RPMI8226 (cell line): ENCODE measurements at places on chromosomes 12 and 14.

- no peak for DNase-seq
These were observed 33.5 kb upstream of the C12orf42 start for GRCh38 chr12:103529306-103529705.

- no peak for DNase-seq
These were observed 7.0 kb downstream of the ACVRL1 start for GRCh38 chr12:51914034-51914923.

DNA sequence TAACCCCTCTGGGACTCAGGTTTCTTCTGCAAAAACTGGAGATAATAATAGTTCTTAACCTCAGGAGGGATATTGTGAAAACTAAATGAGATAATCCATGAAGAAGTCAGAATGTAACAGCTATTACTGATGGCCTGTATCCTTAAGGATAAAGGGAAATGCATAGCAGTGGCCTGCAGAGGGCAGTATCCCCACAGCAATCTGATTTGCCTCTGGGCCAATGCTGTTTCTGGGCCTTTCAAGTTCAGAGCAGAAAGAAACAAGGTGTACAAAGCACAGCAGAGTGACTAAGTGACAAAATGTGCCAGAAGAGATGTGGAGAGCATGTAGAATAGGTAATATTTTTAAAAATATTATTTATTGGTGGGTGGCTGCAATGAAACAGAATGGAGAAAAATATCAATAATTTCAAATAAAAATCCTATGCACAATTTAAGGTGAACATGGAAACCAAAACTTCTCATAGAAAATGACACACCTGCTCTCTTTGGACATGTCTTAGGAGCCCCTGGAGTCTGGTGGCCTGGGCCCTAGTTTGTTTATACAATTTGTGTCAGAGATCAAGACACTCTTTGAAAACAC lies 90.3 kb downstream of the C12orf75 start:
- DNase-seq = peak; percentile 61

- DNase-seq = no peak
These were observed 47.7 kb upstream of the ADAMTS20 start for GRCh38 chr12:43599708-43600107.

DNA sequence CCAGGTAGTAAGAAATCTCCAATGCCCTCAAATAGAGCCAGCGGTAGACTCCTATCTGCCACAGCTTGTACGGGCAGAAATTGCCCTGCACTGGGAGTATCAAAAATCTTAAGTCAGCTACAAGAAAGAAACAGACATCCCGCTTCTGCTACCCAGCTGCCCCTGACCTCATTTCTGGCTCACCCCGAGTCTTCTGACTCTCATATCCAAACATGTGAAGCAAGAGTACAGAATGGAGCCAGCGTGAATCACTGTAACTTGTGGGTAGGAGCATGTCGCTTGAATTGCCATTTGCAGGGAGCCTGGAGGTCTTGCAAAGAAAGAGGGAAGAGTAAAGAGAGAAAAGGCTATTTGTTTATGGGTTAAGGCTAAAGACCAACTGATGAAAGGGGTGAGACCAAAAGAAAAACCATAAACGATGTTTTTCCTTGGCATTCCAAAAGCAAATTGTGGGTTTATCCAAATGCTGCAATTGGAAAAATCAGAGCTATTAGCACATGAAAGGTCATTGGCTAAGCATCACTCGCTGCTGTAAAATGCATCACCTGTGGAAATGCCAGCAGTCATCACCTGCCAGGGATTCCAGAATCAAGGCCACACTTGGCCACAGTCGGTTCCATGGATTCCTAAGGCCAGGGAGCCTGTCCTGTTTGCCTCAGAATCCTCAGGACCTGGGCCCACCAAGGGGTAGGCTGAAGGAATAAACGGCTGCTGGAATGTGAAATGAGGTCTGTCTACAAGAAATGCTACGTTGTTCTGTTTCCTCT lies 86.6 kb downstream of the FOXN3 start:
- no peak for DNase-seq

GRCh38 chr12:19614601-19615383 lies 175.5 kb downstream of the AEBP2 start:
- no peak for DNase-seq

DNA sequence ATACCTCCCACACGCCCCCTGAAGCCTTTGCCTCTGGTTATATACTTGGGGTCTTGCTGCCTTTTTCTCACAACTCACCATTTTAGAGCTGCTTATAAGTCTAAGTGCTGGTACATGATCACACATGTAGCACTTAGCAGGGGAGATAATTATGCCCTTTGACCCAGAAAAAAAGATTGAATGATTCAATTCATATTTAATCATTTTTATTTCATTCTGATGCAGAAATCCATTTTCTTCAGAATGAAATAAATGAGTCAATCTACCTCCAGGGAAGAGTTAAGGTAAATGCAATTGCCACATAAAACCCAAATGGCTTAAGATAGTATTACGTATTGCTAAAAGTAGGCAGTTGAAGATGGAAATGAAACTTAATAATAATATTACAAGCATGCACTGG lies 414.6 kb upstream of the PRICKLE1 start:
- no peak for DNase-seq

DNA sequence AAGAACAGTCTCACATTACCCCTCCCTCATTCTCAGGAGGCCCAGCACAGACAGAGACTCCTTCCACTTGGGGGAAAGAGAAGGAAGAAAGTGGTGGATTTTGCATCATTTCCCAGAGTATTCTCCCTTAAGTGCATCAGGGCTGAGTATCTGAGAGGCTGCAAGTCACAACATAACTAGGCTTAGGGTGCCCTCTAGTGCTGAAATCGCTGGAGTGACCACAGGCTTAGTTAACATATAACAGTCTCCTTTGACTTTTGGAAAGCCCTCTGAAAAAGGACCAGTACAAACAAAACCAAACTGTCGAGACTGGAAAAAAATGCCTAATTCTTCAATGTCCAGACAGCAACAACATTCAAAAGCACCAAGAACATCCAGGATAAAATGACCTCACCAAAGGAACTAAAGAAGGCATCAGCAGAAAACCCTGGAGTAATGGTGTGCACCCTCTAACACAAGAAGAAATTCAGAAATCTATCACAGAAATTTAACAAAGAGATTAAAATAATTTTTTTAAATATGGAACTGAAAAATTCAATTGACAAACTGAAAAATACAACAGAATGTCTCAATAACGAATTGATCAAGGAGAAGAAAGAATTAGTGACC lies 412.3 kb downstream of the RPS29 start:
- DNase-seq = peak; percentile 74
